Fibroblast of skin of right biceps (primary cell): ENCODE measurements at places on chromosomes 11 and 22.

DNA sequence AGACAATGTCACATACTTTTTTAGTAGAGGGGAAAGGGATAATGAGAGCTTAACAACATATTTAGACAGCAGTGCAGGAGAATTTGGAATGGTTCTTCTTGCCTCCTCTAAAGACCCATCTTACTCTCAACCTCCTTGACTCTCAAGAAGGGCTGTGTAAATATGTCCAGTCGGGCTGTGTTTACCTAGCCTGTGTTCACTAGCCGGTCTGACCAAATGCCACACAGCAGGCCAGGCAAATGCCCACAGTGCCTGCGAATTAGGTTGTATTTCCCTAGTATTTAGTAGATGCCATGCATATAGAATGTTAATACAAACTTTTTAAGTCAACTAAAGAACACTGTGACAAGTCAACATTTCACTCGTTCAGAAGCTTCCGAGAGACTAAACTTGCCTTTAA, 51.4 kb upstream of the MTMR2 start:
- no peak for DNase-seq

DNA sequence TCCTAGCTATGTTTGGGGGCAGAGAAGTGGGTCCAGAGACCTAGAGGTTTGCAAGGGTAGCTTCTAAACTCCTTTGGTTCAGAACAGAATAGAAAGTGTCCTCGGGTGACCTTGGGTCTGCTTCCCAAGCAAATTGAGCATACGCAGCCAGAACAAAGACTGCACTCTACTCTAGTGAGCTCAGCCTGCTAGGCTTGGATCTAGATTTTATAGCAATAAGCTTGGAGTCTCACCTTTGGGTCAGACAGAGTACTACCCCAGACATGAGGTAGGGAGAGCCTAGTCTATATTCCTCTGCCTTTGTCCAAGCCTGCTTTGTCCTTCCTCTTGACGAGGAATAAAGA, 52.6 kb upstream of the ELF5 start:
- DNase-seq = no peak

DNA sequence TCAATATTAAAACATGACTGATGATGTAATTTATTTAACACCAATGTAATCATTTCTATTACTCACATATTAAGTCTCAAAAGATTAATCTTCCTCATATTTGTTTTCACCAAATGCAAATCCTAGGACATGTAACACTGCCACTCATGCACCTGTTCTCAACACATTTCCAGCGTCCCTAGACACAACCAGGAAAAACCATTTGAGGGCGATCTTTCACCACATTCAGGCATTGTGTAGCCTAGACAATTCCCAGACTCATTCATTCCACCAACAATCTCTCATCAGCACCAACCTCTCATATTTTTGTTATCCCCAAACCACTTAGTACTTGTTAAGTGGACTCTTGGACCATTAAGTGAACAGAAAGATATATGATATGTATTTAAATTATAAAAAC, 66.1 kb downstream of the SLC36A4 start:
- no peak for DNase-seq

- no peak for DNase-seq
Observed at GRCh38 chr22:31896472-31896871, 47.9 kb upstream of the YWHAH start.

GRCh38 chr11:79434283-79434682, 6.5 kb downstream of the TENM4 start:
- DNase-seq = no peak

- no peak for DNase-seq
Observed at GRCh38 chr11:9385327-9385899, 961 bp downstream of the IPO7 start.

GRCh38 chr11:59551659-59552521, 40.6 kb downstream of the OR4D9 start:
- DNase-seq = peak; percentile 86

DNA sequence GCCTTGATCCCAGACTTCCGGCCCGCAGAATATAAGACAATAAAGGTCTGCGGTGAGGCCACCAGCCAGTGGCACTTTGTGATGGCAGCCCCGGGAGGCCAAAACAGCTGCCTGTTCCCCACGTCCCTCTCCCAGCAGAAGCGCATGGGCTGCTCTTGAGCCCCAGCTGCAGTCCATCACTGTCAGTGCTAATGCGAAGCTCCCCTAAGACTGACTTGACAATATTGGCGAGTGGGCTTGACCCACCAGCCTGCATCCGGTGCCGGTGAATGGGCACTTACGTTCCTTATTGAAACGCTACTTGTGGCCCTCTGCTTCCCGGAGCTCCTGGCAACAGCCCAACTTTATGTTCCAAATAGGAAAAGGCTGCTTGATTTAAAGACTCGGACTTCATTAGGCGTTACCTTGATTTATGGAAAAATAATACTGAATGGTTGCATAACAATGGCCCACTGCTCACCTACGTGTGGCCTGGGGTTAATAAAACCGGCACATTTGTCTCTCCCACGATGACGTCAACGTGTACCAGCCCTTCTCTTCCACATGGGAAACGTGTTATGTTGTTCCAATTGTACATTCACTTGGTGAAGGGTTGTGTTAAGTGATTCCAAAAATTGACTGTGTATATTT, 93.4 kb upstream of the SEPTIN5 start:
- no peak for DNase-seq

DNA sequence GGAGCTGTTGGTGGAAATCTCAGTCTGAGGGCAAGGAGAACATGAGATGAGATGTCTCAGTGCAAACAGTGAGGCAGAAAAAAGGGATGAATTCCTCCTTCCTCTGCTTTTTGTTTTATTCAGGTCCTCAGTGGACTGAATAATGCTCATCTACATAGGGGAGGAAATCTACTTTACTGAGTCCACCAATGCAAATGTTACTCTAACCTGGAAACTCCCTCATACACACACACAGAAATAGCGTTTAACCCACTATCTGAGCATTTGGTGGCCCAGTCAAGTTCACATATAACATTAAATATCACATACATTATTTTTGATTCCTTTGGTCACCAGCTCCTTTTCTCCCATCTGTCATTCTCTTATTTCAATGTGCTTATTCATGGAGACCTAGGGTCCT, 418.8 kb downstream of the TMEM135 start:
- DNase-seq = no peak

GRCh38 chr22:21098099-21098671, 52.4 kb downstream of the LRRC74B start:
- DNase-seq = peak; percentile 24

GRCh38 chr11:119814766-119815165, 85.8 kb upstream of the NECTIN1 start:
- no peak for DNase-seq

DNA sequence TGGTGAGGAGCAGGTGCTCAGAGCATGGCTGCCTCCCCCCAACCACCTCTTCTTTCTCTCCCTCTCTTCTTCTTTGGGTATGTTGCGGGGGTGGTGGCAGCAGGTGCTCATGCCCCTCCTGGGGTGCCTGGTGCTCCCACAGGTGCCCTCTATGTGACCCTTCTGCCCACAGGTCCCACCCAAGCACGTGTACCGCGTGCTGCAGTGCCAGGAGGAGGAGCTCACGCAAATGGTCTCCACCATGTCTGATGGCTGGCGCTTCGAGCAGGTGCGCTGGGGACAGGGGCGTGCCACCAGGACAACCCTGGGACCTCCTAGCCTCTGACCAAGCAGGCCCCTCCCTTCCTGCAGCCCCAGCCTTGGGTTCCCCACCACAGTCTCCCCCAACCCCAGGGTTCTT, 5.7 kb downstream of the KCTD17 start:
- no peak for DNase-seq

DNA sequence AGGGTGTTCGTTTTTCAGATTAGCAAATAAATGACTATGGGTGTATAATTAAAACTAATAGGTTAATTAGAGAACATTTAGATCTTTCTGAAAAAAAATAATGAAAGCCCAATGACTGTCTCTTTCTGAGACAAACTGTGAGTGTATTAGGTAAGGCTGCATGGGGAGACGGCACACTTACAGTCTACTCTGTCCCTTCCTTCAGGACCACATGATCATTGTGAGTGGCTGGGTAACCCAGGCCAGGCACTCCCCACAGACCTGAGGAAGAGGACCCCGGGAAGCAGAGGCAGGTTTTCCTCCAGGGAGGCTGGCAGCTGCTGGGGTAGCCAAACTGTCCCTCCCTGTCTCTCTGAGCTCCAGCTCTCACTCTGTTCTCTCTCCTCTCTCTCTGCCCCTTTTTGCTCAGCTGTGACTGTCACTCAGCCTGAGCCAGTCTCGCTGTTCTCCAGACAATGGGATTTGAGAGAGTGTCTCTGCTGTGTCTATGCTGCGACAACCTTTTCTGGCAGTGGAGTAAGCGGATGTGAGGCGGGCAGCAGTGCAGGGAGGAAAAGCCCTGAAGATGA, 83.1 kb upstream of the NCAM1 start:
- DNase-seq = no peak

GRCh38 chr22:45200860-45201511, 37.3 kb downstream of the NUP50 start:
- peak; percentile 45 for DNase-seq

DNA sequence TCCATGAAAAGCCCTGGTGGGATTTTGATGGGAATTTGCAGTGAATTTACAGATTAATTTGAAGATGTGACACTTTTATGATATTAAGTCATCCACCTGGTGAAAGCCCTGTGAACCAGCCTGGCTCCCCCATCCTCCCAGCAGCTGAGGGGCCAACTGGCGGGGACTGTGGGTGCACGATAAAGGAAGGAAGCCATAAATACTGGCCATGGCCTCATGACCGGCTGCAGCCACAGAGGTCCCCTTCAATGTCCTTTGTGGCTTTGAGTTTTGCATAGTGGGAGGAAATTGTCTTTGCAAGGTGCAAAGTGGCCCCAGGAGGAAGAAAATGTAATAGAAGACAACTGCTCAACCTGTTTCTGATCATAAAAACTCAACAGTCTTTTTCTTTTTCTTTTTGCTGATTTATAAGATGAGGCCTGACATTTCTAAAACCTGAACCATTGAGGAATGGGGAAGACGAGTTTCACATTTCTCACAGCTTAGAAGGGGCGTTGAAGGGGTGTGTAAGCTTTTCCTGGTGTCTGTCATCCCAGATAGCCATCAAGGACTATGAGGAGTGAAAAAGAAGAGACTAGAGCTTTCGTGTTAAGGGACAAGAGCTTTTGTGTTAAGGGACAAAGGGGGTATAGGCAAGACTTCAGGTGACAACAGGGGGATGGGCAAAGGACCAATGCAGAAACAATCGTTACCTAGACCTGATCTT, 6.3 kb upstream of the NDUFV1 start:
- DNase-seq = no peak

- no peak for DNase-seq
Observed at GRCh38 chr22:48919187-48919590, 908.5 kb downstream of the BRD1 start.

DNA sequence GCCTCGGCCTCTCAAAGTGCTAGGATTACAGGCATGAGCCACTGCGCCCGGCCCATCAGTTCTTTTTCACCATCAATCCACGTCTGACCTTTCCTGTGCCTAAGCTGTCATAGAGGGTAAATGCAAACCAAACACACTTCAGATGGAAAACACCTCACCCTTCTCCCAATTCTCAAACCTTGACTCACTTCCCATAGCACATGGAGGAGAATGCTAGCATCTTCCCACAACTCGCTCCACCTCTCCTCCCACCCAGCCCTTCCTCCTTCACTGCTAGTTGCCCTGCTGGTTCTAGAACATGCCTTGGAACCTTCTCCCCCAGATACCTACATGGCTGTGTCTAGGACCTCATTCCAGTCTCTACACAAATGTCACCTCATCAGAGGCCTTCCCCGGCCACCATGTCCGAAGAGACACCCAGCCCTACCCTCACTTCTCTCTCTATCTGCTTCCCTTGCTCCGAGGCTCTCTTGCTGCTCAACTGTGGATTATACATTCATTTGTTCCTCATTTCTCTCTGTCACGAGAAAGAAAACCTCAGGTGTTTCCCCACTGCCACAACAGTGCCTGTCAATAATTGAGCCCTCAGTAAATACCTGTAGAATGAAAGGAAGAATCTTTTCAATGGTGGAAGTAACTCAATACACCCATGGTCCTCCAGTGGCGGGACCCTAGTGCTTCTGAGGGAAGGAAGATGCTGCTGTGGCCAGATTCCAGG, 21.3 kb upstream of the NCF4 start:
- peak; percentile 21 for DNase-seq

DNA sequence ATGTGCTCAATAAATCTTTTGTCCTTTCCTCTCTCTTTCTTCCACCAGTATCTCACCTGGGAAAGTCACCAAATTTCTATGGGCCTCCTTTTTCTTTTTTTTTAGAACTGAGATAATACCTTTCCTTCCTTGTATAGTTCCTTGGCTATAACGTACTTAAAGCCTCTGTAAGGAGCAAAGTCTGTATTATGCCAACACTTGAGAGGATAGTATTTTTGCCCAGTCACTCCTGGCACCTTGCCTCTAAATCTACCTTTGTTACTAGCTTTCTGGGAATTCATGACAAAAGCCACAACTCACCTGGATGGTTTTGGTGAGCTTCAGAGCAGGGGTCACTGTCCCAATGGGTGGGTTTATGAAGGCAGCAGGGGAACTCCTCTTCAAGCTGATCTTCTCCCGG, 12.2 kb downstream of the POLDIP3 start:
- no peak for DNase-seq

DNA sequence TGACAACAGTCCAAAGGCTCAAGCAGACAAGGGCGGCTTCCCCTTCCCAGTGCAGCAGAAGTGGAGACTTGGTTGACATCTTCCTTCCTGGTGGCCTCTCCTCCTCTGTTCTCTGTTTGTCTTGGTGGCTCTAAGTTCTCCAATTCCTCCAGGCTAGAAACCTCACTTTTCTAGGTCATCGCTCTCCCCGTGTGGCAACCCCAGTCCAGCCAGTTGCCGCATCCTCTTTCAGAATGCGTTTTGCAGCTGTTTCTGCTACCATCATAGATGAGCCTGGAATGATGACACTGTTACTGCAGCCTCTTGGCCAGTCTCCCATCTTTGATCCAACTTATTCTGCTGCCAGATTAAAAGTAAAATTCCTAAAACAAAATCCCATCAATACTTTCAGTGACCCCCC, 201.5 kb downstream of the TRIM29 start:
- DNase-seq = no peak

GRCh38 chr11:95562196-95562921, 227.2 kb downstream of the FAM76B start:
- peak; percentile 56 for DNase-seq

DNA sequence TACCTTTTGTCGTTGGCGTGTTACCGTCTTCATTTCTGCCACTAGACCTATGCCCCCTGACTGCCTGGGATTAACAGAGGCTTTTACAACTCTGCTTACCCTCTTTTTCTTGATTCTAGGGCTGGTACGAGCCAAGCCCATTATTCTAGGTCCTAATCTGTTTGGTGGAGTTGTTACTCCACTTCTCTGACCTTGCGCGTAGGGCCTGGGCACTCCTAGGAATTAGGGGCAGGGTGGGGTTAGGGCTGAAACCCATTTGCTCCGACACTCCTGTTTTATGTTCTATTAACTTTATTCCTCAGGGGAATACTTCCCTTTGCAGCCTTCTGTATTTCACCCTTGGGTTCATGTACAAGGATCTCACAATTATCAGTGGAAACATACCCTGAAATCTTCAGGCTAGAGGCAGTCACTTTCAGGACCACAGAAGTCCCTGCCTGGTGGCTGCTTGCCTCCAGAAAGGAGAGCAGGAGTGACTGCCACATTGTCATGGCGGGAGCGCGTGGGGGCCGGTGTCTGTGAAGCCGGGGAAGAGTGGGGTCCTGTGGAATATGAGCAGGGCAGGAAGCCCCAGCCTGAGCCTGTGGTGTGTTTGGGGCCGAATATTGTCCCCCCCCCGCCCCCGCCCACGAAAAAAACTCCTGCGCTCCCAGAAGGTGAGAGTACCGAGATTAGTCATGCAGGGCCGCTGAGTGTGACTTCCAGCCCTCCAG, 731 bp upstream of the SLC37A2 start:
- DNase-seq = no peak

- no peak for DNase-seq
Observed at GRCh38 chr11:122954455-122954854, 27.2 kb downstream of the BSX start.
